ENCODE measurements at places on chromosomes 12 and 14.

- H3K27ac ChIP-seq = no peak overlapping the region
- DNase-seq = no peak
- H3K27me3 ChIP-seq = no peaks in the 10 kb centered on the region
- no peaks in the 10 kb centered on the region for H3K4me1 ChIP-seq
- no peak overlapping the region for H3K4me3 ChIP-seq
Observed at GRCh38 chr12:52055731-52056711, 4.8 kb downstream of the NR4A1 start.

DNA sequence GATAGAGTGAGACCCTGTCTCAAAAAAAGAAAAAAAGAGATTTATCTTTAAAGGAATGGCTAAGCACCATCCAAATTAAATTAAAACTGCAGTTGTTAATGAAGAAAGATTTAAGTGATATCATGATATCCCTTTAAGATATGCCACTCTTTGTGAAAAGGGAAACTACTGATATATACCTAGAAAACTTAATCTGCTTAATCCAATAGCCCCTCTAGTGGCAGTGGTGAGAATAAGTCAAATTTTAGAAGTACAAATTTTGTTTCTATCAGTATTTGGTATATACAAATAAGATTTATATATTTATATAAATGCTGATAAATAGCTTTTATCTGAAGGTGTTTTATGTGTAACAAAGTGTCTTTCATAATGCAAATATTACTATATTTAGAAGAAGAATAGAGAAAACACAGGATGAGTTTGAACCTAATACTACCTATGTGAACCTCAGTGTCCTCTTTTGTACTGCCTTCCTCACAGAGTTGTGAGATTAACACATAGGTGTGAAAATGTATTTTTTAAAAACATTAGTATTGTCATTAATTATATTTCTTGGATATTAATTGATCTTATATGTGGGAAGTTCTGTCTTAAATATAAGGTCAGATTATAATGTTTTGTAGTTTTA lies 51.4 kb upstream of the GARIN2 start:
- DNase-seq = no peak
- H3K4me3 ChIP-seq = no peak overlapping the region
- no peaks in the 10 kb centered on the region for H3K36me3 ChIP-seq

DNA sequence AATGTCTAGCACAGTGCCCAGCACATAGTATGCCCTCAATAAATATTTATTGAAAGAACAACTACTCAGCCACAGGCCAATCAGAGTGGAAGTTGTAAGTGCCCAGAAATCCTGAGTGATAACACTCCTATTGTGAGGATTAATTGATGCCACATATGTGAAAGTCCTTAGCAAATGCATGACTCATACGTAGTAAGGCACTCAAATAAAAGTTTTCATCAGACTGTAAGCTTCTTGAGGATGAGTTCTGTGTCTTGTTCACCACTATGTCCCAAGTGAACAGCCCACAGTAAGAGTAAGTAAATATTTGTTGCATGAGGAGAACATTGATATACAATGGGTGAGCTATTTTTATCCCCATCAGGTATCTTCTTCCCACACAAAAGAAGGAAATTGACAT lies 24.7 kb upstream of the ANO6 start:
- no peaks in the 10 kb centered on the region for H3K36me3 ChIP-seq
- peaks cover 10% of the 10 kb centered on the region for H3K4me1 ChIP-seq
- no peak for DNase-seq
- no peak overlapping the region for H3K27ac ChIP-seq

DNA sequence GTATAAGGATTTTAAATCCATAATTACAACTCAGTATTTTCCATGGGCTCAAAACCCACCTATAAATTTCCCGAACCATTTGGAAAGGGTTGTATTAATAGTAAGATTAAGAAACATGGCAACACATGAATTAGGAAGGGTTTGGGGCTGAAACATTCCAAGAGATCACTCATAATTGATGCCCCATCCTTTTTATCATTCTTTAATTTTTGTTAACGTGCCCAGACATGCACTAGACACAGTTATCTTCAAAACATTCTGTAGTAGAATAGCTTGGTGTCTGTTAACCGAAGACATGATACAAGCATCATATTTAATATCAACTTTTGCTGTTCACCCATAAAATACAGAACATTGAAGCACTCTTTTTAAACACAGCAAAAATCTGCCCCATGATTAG lies 106.8 kb upstream of the FRMD6 start:
- H3K27ac ChIP-seq = peak overlapping the region; percentile 100
- H3K4me1 ChIP-seq = peaks cover 71% of the 10 kb centered on the region
- no peaks in the 10 kb centered on the region for H3K27me3 ChIP-seq
- no peak overlapping the region for H3K4me3 ChIP-seq
- no peak for DNase-seq

DNA sequence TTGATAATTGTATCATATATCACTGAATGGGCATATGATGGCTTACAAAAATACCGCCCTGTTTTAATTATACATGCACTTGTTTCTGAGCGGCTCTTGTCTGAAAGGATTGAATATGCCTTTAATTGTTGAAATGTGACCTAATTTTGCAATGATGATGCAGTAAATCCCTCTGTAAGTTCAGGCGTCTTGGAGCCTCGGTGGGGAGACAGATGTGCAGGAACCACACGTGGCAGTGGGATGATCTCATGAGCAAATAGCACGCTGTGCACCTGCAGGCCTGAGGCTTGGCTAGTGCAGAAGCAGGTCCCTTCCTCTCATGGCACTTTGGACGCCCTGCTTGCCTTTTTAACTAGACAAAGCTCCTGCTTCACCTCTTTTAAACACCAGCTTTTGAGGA lies 49.3 kb upstream of the ASPG start:
- no peak for DNase-seq
- H3K27ac ChIP-seq = no peak overlapping the region
- H3K4me1 ChIP-seq = no peaks in the 10 kb centered on the region
- peaks cover 37% of the 10 kb centered on the region for H3K27me3 ChIP-seq
- H3K4me3 ChIP-seq = no peak overlapping the region

DNA sequence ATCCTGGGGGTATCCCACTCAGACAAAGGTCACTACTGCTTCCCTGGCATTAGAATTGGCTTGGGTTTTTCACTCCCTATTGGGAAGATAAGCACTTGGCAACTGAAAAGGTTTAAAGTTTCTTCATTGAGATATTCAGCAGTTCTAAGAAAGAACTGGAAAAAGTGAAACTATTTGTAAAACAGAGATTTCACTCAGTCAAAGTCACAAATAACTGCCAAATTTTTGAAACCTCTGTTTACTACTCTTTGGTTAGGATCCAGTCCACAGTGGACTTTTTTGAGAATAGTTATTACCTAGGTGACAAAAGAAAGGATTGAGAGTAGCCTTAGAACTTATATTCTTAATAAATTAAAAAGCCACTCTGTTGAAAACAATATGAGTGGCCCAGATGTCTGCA lies 84.8 kb downstream of the FIGNL2 start:
- H3K27ac ChIP-seq = no peak overlapping the region
- DNase-seq = no peak
- H3K4me1 ChIP-seq = peaks cover 10% of the 10 kb centered on the region
- H3K36me3 ChIP-seq = no peaks in the 10 kb centered on the region
- H3K4me3 ChIP-seq = no peak overlapping the region

DNA sequence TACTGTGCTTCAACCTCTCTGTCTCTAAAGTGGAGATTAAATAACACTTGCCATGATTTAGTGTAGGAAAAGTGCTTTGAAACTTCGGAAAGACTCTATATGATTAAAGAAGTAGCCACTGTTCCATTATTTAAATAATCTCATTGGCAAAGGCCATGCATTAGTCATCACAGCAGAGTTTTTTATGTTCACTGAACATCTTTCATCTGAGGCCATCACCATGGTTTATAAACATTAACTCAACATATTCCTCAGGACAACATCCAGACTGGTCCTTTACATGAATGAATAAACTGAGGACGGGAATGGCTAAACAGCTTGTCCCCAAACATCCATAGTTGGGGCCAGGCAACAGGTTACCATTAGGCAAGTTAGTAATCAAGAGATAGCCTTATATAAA lies 124.6 kb upstream of the FRMD6 start:
- H3K4me3 ChIP-seq = no peak overlapping the region
- peaks cover 45% of the 10 kb centered on the region for H3K36me3 ChIP-seq
- peak overlapping the region; percentile 100 for H3K27ac ChIP-seq
- peaks cover 24% of the 10 kb centered on the region for H3K4me1 ChIP-seq
- no peak for DNase-seq

DNA sequence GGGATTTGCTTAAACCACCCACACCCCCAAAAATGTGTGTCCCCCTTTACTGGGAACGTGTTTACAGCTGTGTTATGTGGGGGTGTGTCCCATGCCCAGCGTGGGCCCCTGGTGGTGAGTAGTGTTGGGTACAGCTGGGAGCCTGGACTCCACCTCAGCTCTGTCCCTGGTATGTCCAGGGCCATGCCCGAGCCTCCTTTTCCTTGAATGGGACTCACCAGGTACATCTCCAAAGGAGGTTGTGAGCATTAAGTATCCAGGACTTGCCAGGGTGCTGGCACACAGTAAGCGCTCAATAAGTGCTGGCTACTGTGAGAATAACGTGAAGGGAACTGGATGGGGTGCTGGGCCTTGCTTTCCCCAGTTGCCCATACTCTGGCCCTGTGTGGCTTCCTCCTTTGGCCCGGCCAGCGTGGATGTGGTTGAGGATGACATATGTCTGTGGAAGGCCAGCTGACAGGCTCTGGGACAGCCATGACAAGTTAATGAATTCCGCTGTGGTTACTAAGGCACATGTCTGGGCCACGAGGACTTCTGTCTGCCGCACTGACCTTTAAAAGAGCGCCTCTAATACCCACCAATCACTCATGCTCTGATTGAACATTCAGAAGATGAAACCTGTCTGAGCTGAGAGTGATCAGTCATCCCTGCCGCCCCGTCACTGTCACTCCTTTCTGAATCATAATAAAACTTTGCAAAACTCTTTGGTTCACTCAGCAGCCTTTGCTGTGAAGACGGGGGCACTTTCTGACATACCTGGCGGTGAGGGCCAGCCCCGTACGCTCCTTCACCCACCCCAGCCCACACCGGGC lies 74.7 kb downstream of the DIO3 start:
- H3K36me3 ChIP-seq = no peaks in the 10 kb centered on the region
- H3K4me3 ChIP-seq = no peak overlapping the region
- peaks cover 30% of the 10 kb centered on the region for H3K27me3 ChIP-seq
- no peaks in the 10 kb centered on the region for H3K4me1 ChIP-seq
- H3K27ac ChIP-seq = no peak overlapping the region
- no peak for DNase-seq

GRCh38 chr12:105581420-105581819 lies 250.9 kb downstream of the C12orf75 start:
- no peaks in the 10 kb centered on the region for H3K36me3 ChIP-seq
- no peak overlapping the region for H3K4me3 ChIP-seq
- DNase-seq = no peak
- H3K27ac ChIP-seq = no peak overlapping the region
- no peaks in the 10 kb centered on the region for H3K27me3 ChIP-seq
- no peaks in the 10 kb centered on the region for H3K4me1 ChIP-seq

- H3K27ac ChIP-seq = no peak overlapping the region
- no peak for DNase-seq
- H3K4me3 ChIP-seq = no peak overlapping the region
- peaks cover 20% of the 10 kb centered on the region for H3K27me3 ChIP-seq
Observed at GRCh38 chr14:42111355-42111754, 504.7 kb downstream of the LRFN5 start.

GRCh38 chr12:81208187-81208911 lies 130.5 kb downstream of the ACSS3 start:
- no peaks in the 10 kb centered on the region for H3K4me1 ChIP-seq
- H3K36me3 ChIP-seq = no peaks in the 10 kb centered on the region
- H3K27ac ChIP-seq = no peak overlapping the region

GRCh38 chr14:68977718-68978171 lies 1.4 kb downstream of the ACTN1 start:
- peak overlapping the region; percentile 91 for H3K4me3 ChIP-seq
- peak; percentile 99 for DNase-seq
- H3K4me1 ChIP-seq = peaks cover 64% of the 10 kb centered on the region
- no peaks in the 10 kb centered on the region for H3K27me3 ChIP-seq
- peaks cover 58% of the 10 kb centered on the region for H3K36me3 ChIP-seq

GRCh38 chr12:9944391-9944790 lies 12.2 kb upstream of the CLEC2A start:
- no peak overlapping the region for H3K4me3 ChIP-seq
- DNase-seq = no peak
- no peaks in the 10 kb centered on the region for H3K4me1 ChIP-seq
- no peaks in the 10 kb centered on the region for H3K36me3 ChIP-seq
- no peaks in the 10 kb centered on the region for H3K27me3 ChIP-seq

DNA sequence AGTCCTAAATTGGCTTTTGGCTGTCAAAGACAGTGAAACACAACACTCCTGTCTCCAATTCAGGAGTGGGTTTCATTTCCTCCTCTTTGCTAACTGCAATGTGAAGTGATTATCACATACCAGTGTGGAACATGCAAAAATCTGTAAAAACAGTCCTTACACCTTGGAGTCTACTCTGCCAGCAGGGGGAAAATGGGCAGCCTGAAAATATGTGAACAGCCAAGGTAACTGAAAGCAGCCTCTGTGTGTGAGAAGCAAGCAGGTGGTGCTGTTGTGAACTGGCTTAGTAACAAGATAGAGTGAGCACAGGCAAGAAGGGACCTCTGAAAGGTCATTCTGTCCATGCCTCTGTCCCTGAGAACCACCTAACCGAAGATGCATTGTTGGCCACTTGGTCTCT lies 6.0 kb downstream of the PRMT8 start:
- H3K4me3 ChIP-seq = no peak overlapping the region
- peaks cover 46% of the 10 kb centered on the region for H3K27me3 ChIP-seq
- H3K27ac ChIP-seq = no peak overlapping the region
- H3K36me3 ChIP-seq = no peaks in the 10 kb centered on the region
- no peak for DNase-seq

GRCh38 chr12:25725931-25726330 lies 172.8 kb upstream of the LMNTD1 start:
- H3K4me1 ChIP-seq = no peaks in the 10 kb centered on the region
- H3K27me3 ChIP-seq = no peaks in the 10 kb centered on the region
- no peak overlapping the region for H3K27ac ChIP-seq
- no peak for DNase-seq
- no peaks in the 10 kb centered on the region for H3K36me3 ChIP-seq

DNA sequence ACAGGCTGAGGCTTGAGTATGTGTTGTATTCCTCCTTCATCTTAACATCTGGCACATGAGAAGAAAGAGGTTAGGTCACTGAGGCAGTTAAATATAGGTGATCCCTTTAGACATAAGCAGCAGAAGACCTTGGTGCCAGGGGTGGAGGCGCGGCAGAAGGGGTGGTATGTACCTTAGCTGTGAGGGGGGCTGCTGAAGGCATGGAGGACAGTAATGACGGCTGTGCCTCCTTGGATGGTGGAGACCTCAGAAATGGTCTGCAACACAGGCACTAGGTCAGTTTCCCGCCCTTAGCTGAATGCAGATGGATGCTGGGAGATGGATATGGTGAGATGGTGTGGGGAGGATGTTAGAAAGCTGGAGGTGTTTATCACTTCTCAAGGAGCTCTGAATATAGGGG lies 1.5 kb upstream of the PNMA1 start:
- no peaks in the 10 kb centered on the region for H3K27me3 ChIP-seq
- no peak for DNase-seq
- peaks cover 16% of the 10 kb centered on the region for H3K4me1 ChIP-seq
- peak overlapping the region; percentile 81 for H3K27ac ChIP-seq
